ENCODE measurements at places on chromosomes 7 and 10. TPM values are rescaled to one million over a fixed set of nuclear protein-coding genes. Genes with fewer than 3 reads are reported as not detected.

The TMEM236 gene
- 0.09 TPM for polyA plus RNA-seq

The CALY gene
- polyA plus RNA-seq, result 0.54 TPM

DNA sequence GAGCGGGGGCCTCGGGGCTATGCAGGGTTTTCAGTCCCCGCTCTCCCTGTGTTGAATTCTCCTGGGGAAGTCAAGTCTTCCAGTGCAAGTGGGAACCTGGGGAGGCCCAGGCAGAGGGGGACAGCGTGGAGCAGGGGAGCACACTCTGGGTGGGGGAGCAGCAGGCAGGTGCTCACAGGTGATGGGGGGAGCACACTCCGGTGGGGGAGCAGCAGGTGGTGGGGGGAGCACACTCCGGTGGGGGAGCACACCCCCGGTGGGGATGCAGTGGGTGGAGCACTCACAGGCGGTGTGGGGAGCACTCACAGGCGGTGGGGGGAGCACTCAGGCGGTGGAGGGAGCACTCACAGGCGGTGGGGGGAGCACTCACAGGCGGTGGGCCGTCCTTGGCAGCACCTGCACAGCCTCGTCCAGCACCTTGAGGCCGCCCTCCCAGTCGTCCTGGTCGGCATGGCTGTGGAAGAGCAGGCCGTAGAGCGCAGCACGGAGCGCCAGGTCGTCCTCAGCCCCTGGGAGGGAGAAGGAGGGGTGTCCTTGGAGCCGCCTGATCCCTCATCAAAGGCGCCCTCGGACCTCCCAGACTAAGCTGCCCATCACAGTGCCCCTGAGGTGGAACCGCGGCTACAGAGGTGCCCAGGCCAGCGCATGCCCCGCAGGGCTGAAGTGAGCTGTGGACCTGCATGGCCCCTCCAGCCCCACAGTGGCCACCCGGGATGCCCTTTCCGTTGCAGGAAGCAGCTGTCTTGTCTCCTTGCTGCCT is 56.7 kb downstream of the CFAP46 start:
- no peaks in the 10 kb centered on the region for H3K27me3 ChIP-seq
- H3K4me1 ChIP-seq, result no peaks in the 10 kb centered on the region
- no peak for DNase-seq
- no peak overlapping the region for H3K4me3 ChIP-seq

The MSMB gene
- not detected for polyA plus RNA-seq

DNA sequence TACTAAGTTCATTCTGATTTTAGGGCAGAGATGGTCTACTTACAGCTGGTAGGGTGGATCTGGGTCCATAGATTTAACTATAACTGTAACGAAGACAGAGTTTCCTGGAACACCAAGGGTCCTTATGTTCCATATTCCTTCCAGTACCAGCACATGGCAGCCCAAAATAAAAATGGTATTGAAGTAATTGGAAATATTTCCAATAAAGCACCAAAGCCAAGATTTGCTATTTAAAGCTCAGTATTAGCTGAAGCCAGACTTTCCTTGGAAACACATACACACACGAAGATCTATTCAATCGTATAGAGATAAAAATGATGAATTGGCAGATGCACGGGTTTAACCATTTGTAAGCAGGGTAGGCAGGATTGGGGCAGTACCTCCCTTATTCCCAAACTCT is 289.1 kb upstream of the SORCS1 start:
- DNase-seq, result no peak
- H3K4me1 ChIP-seq, result no peaks in the 10 kb centered on the region
- no peak overlapping the region for H3K27ac ChIP-seq
- no peak overlapping the region for H3K4me3 ChIP-seq
- no peaks in the 10 kb centered on the region for H3K27me3 ChIP-seq

DNA sequence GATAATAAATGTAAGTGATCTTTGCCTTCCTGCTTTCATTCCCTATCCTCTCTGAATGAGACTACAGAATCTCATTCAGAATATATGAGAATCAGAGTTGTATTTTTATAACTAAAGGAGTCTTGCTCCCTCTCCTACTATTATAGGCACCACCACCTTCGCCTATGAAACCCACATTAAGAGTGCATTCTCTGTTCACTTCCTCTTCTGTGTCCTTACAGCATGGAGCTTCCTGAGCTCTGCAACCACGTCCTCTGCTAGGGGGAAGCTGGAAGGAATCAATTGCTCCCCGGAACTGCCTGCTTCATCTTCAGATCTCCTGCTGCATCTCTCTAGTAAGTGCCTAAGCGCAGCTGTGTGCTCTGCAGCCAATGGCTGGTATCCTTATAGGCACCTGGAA is 820.7 kb downstream of the GRID1 start:
- no peak for DNase-seq
- no peak overlapping the region for H3K4me3 ChIP-seq
- no peaks in the 10 kb centered on the region for H3K36me3 ChIP-seq
- no peaks in the 10 kb centered on the region for H3K27me3 ChIP-seq

- DNase-seq, result no peak
- no peak overlapping the region for H3K4me3 ChIP-seq
- H3K4me1 ChIP-seq, result no peaks in the 10 kb centered on the region
Measured at GRCh38 chr7:28458732-28459131, 46.4 kb downstream of the CREB5 start.

The ABCC2 gene
- 15.4 TPM for polyA plus RNA-seq

DNA sequence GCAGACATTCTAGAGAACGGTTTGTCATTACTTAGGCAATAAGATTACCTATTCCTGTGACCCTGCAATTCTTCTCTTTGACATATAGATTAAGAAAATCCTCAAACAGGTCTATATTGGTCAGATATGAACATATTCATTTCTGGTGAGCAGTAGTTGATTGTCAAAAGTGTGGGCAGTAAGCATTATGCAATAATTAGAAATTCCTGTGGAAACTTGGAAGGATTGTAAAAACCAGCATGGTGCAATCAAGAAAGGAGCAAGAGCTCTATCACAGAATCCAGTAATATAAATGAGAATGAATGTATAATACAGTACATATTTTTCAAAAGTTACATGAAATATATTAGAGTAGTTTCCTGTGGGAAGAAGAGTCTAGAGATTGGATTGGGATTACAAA is 406.5 kb downstream of the SUGCT start:
- no peaks in the 10 kb centered on the region for H3K27me3 ChIP-seq
- H3K27ac ChIP-seq, result no peak overlapping the region
- H3K36me3 ChIP-seq, result no peaks in the 10 kb centered on the region
- DNase-seq, result no peak
- H3K4me3 ChIP-seq, result no peak overlapping the region

- no peak for DNase-seq
- H3K27ac ChIP-seq, result no peak overlapping the region
- no peaks in the 10 kb centered on the region for H3K4me1 ChIP-seq
Measured at GRCh38 chr7:93055543-93056107, 62.2 kb downstream of the SAMD9 start.

DNA sequence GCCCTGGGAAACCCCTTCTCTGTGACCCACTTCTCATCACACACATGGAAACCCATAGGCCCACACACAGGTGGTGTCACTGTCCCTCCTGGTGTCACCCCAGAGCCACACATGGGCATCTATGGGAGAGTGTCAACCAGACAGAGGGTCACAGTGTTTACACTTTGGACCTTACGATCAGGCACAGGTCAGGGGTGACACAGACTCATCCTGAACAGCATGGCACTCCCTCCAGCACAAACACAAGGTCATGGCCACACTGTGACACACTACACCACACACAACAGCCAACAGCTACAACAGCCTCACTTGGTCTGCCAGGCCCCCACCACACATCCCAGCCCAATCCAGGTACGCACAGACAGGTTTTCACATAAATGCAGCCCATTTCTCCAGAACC is 6.2 kb downstream of the TLX1 start:
- no peak overlapping the region for H3K27ac ChIP-seq
- H3K36me3 ChIP-seq, result no peaks in the 10 kb centered on the region
- H3K27me3 ChIP-seq, result peaks cover 79% of the 10 kb centered on the region
- H3K4me3 ChIP-seq, result no peak overlapping the region

- no peaks in the 10 kb centered on the region for H3K4me1 ChIP-seq
- no peaks in the 10 kb centered on the region for H3K36me3 ChIP-seq
- no peaks in the 10 kb centered on the region for H3K27me3 ChIP-seq
- H3K27ac ChIP-seq, result no peak overlapping the region
Measured at GRCh38 chr7:24227068-24227467, 56.9 kb upstream of the NPY start.

The ACTL6B gene
- polyA plus RNA-seq, result not detected

The LIPN gene
- not detected for polyA plus RNA-seq

DNA sequence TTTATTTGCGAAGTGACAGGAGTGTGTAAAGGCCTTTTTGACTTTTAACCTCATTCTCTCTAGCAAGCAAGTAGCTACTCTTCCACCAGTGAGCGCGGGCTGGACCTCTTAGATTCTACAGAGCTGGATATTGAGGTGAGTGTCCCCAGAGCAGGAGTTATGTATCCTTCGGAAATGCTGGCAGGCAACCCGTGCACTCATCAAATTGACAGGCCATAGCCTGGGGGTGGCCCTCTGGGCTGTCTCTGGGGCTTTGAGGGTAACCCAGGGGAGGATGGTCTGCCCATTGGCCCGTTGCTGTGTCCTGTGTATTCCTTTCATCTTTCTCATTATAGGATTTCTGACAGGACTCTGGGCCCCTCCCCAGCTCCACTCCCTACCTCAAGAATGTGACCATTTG is 6.1 kb upstream of the PVRIG start:
- H3K4me1 ChIP-seq, result no peaks in the 10 kb centered on the region
- DNase-seq, result no peak
- no peak overlapping the region for H3K27ac ChIP-seq
- no peak overlapping the region for H3K4me3 ChIP-seq
- no peaks in the 10 kb centered on the region for H3K27me3 ChIP-seq
- H3K36me3 ChIP-seq, result no peaks in the 10 kb centered on the region

The OR6B1 gene
- polyA plus RNA-seq, result not detected

GRCh38 chr7:50216626-50217025 is 87.9 kb upstream of the IKZF1 start:
- DNase-seq, result no peak
- no peaks in the 10 kb centered on the region for H3K36me3 ChIP-seq
- no peaks in the 10 kb centered on the region for H3K27me3 ChIP-seq
- no peak overlapping the region for H3K4me3 ChIP-seq
- no peak overlapping the region for H3K27ac ChIP-seq
- H3K4me1 ChIP-seq, result no peaks in the 10 kb centered on the region

DNA sequence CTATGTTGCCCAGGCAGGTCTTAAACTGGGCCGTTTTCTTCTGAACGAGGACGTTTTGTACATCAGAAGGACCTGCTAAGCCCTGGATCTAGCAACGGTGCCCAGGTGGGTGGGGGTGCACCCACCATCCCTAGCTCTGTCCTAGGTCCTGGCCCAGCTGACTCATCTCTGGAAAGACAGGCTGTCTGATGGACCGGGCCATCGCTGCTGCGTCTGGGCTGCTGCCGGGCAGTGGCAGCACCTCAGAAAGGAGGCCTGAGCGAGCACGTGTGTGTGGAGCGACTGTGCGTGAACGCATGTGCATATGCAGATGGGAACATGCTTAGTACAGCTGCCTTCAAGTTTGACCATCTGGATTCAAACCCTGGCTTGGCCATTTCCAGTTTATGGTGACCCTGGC is 7.3 kb upstream of the ELFN1 start:
- no peaks in the 10 kb centered on the region for H3K27me3 ChIP-seq
- no peak overlapping the region for H3K27ac ChIP-seq
- no peak overlapping the region for H3K4me3 ChIP-seq
- peak; percentile 25 for DNase-seq

- no peaks in the 10 kb centered on the region for H3K36me3 ChIP-seq
- no peaks in the 10 kb centered on the region for H3K27me3 ChIP-seq
- no peak overlapping the region for H3K27ac ChIP-seq
- no peak for DNase-seq
- no peaks in the 10 kb centered on the region for H3K4me1 ChIP-seq
Measured at GRCh38 chr10:8778713-8779112, 724.2 kb downstream of the GATA3 start.

DNA sequence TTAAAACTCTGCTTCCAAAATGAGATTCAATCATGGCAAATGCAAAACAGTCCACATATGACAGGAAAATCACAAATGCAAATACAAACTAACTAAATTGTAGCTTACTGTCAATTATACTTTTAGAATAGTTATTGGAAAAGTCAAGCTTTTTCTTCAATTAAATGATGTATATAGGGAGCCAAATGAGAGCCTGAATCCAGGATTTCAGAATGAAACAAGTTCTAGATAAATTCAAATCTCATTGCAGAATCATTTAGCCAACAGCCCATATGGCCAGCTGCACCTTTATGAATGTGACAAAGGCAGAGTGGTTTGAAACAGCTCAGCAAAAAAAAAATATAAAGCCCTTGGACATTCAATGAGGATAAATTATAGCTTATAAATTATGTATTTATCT is 82.2 kb upstream of the SCIN start:
- no peaks in the 10 kb centered on the region for H3K27me3 ChIP-seq
- no peaks in the 10 kb centered on the region for H3K36me3 ChIP-seq
- DNase-seq, result no peak
- H3K27ac ChIP-seq, result no peak overlapping the region

GRCh38 chr7:110421490-110422241 is 669.3 kb upstream of the LRRN3 start:
- no peaks in the 10 kb centered on the region for H3K27me3 ChIP-seq
- H3K4me3 ChIP-seq, result no peak overlapping the region
- no peak overlapping the region for H3K27ac ChIP-seq
- no peak for DNase-seq
- no peaks in the 10 kb centered on the region for H3K36me3 ChIP-seq

DNA sequence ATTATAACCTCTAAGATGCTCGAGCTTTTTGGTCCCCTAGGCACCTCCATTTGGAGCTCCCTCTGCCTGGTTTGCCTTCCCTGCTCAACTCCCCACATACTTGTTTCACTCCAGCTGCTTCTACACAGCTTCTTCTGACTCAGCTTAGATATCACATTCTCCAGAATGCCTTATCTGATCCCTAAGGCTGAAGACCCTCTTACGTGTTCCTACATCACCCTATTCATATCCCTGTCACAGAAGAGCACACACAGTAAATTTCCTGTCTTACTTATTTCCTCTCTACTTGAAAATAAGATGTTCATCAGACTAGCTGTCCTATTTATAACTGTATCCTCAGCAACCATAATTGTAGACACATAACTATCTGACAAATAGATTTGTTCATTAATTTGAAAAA is 61.3 kb upstream of the RNF148 start:
- no peak for DNase-seq
- no peak overlapping the region for H3K27ac ChIP-seq
- H3K4me1 ChIP-seq, result no peaks in the 10 kb centered on the region
- no peaks in the 10 kb centered on the region for H3K27me3 ChIP-seq
- no peak overlapping the region for H3K4me3 ChIP-seq

- DNase-seq, result no peak
- no peak overlapping the region for H3K27ac ChIP-seq
- H3K36me3 ChIP-seq, result peaks cover 5% of the 10 kb centered on the region
- no peak overlapping the region for H3K4me3 ChIP-seq
- H3K27me3 ChIP-seq, result no peaks in the 10 kb centered on the region
- peaks cover 3% of the 10 kb centered on the region for H3K4me1 ChIP-seq
Measured at GRCh38 chr7:150374026-150374425, 5.1 kb upstream of the ZNF775 start.

DNA sequence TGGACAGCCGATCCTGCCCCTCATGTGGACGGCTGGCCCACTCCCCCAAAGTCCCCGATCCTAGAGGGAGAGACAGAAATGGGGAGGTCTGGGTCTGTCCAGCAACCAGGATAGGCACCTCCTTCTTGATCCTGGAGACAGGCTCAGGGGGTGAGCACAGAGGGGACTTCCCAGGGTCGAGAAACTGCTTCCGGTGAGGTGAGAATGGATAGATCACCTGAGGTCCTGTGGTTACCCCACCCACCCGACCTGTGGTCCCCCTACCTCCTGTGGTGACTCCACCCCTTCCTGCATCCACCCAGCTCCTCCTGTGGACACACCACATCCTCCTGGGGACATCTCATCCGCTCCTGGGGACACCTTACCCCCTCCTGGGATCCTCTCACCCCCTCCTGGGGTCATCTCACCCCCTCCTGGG is 27.4 kb upstream of the RASGEF1A start:
- H3K36me3 ChIP-seq, result no peaks in the 10 kb centered on the region

All from kidney (tissue), 22 donors.